ENCODE measurements at places on chromosomes 3 and 15.

DNA sequence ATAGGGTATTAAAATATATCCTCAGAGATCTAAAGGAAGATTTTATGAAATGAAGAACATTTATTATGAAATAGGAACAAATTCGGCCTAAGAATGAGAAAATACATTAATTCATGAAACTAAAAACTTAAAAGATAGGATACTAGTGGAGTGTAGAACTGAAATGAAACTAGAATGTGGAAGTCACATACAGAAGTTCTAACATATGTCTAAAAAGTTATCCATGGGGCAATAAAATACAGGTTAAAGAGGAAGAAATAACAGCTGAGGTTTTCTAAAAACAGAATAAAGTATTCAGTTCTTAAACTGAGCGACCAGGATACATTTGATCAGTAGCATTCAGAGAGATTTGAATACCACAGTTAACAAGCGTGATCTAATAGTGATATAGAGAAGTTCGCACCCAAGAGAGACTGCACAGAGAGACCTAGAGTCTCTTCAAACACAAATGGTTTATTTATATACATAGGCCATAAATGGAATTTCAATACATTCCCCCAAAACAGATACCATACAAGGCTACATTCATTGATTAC is 85.9 kb downstream of the FEZF2 start:
- peak; percentile 45 for DNase-seq

DNA sequence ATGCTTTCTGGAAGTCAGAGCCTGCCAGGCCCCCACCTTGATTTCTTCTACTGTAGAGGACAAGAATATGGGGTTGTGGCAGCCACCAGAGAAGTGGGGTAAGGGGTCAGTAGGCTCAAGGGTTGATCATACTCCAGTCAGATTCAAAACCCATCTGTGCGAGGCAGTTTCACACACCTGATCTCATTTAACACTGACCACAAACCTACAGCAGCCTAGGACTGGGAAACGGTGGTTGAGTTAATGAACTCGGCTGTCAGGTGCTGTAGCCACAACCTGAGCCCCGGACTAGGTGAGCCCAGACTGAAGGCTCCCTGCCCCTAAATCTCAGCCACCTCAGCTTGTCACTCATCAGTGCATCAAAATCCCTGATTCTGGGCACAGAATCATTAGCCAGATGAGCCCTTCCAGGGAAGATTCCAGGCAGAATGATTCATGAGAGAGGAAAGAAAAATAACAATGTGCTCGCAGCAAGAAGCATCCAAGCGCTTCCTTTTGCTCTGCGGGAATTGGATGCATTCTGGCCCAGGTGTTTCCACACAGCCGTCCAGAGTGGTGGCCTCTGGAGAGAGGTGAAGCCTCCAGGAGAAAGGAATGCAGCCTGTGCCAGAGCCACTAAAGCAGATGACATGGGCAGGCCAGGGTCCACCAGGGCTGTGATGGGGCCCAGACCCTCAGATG is 102.1 kb downstream of the SRGAP3 start:
- DNase-seq, result no peak

DNA sequence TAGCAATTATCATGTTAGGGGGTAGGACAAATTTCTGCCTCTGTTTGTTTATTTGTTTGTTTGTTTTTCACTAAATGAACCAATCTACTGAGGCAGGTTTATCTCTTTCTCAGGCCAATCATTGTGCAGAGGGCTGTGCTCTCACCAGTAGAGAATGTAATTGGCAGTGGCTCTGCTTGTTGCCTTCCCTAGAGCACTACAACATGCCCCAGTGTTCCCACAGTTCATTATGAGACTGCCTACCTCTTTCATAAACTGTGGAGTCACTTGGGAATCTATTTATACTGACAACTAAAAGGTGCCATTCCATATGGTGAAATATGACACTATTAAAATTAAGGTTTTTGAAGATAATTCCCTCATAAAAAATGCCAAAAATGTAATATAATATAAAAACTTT is 196.3 kb upstream of the ALCAM start:
- no peak for DNase-seq

- DNase-seq, result no peak
These were observed 68.4 kb downstream of the MAGEF1 start for GRCh38 chr3:184643442-184643841.

GRCh38 chr15:54307252-54307902 is 329.1 kb downstream of the UNC13C start:
- DNase-seq, result no peak

- no peak for DNase-seq
These were observed 114.0 kb upstream of the PLCL2 start for GRCh38 chr3:16770792-16771191.

DNA sequence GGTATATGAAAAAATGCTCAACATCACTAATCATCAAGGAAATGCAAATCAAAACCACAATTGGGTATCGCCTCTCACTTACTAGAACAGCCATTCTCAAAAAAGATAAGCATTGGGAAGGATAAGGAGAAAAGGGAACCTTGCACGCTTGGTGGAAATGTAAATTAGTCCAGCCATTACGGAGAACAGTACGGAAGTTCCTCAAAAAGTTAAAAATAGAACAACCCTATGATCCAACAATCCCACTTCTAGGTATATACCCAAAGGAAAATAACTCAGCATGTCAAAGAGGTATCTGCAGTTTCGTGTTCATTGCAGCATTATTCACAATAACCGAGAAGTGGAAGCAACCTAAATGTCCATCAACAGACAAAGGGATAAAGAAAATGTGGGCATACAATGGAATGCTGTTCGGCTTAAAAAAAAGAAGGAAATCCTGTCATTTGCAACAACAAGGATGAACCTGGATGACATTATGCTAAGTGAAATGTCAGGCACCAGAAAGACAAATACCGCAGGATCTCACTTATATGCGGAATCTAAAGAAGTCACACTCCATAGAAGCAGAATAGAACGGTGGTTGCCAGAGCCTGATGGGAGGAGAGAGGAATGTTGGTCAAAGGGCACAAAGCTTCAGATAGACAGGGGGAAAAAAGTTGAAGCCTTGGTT is 11.7 kb upstream of the CMTM7 start:
- peak; percentile 60 for DNase-seq

DNA sequence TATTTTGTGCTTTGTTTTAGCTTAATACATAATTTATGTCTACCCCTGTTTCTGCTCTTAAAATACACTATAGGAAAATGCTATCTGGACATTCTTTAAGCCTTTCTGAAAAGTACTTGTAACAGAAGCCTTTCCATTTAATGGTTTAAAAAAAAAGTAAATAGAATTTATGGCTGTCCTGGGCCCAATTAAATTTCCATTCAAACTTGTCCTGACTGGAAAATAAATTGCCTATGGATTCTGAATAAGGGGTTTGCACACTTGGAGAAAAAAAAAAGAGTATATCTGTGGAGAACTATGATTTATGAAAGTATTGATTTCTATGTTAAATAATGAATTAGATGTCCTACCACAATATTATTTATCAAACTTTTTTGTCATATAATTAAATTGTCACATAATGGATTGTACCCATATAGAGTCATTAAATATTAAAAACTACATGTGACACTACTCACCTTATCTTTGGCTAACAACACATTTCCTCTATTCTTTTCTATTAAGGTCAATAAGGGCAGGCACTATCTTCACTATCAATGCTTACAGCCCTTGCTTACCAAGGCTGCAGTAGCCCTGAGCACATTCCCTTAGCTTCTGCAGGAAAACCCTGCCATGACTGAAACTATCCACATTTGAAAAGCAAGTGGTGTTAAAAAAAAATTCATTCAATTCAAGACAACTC is 396.1 kb upstream of the ROBO2 start:
- no peak for DNase-seq

DNA sequence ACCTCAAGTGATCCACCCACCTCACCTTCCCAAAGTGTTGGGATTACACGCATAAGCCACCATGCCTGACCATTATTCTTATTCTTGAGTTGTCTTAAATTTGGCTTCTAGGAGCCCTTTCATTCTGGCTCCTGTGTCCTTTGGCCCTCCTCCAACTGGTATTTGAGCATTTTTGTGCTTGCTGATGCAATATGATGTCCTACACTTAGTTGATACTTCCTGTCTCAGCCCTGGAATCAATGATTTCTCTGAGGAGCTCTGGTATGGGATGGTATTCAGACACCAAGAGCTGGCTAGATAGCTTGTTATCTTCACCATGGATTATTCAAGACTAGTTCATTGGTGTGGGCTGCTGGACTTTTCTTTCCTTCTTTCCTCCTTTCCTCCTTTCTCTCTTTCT is 25.4 kb downstream of the ZNF621 start:
- DNase-seq, result no peak

GRCh38 chr3:114880078-114880477 is 267.0 kb downstream of the ZBTB20 start:
- no peak for DNase-seq

GRCh38 chr3:74624301-74624700 is 9.8 kb upstream of the CNTN3 start:
- no peak for DNase-seq

DNA sequence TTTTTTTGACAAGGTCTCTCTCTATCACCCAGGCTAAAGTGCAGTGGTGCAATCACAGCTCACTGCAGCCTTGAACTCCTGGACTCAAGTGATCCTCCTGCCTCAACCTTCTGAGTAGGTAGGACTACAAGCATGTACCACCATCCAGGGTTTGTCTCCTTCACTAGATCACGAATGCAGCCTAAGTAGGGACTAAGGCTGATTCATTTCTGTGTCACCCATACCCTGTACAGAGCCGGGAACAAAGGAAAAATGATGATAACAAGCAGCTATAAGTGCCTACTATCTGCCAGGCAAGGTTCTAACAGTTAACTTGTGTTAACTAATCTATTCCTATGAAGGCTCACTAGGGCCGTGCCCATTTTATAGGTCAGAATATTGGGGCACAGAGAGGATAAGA is 7.0 kb downstream of the TMEM40 start:
- DNase-seq, result no peak

DNA sequence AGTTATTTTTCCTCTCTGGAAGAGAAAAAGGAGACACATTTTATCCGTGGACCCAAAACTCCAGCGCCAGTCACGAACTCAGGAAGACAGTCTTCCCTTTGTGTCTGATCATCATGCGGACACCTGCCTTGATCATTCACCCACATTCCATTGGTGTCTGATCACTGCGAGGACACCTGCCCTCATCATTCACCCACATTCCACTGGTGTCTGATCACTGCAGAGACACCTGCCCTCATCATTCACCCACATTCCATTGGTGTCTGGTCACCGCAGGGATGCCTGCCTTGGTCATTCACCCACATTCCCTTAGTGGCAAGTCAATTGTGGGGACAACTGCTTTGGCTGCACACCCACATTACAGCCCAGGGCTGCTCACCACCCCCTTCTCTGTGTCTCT is 148.9 kb downstream of the ROBO1 start:
- DNase-seq, result no peak

GRCh38 chr3:40913192-40913591 is 286.1 kb upstream of the CTNNB1 start:
- DNase-seq, result no peak

DNA sequence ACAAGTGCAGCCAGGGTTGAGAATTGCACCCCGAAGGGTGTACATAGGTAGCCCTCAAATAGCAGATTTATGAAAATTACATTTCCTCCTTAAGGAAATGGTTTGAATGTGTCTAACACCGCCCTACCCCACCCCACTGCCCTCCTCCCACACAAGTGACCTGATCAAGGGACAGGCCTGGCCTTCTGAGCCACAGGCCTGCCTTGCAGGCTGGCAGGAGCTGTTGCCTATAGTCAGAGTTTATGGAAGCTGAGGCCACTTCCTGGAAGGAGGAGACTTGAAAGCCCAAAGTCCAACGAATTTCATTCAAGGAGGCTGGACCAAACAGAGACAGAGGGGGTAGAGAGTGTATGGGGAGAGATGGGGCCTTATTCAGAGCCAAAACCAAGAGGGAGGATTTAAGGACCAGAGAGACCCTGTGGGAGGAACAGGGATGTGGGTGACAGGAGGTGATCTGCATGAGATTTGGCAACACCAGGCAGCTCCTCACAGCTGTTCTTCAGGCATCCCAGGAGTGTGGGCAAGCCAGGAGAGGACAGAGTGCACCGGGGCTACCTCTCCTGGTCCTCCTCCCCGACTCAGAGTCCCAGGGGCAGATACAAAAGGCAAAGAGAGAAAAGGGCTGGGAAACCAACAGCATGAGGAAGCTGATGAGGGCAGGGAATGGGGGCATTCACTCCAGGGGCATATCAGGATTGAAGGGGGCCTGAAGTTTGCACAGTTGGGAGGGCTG is 100.4 kb upstream of the HES1 start:
- DNase-seq, result no peak

- DNase-seq, result no peak
These were observed 2.6 kb upstream of the CHST13 start for GRCh38 chr3:126521122-126521891.

GRCh38 chr3:33957176-33957575 is 158.7 kb downstream of the PDCD6IP start:
- no peak for DNase-seq

GRCh38 chr3:32366638-32367397 is 24.8 kb upstream of the CMTM7 start:
- no peak for DNase-seq

GRCh38 chr3:143315766-143316165 is 196.2 kb downstream of the CHST2 start:
- peak; percentile 33 for DNase-seq

- DNase-seq, result peak; percentile 91
These were observed 22.5 kb upstream of the TSC22D2 start for GRCh38 chr3:150385296-150386242.

DNA sequence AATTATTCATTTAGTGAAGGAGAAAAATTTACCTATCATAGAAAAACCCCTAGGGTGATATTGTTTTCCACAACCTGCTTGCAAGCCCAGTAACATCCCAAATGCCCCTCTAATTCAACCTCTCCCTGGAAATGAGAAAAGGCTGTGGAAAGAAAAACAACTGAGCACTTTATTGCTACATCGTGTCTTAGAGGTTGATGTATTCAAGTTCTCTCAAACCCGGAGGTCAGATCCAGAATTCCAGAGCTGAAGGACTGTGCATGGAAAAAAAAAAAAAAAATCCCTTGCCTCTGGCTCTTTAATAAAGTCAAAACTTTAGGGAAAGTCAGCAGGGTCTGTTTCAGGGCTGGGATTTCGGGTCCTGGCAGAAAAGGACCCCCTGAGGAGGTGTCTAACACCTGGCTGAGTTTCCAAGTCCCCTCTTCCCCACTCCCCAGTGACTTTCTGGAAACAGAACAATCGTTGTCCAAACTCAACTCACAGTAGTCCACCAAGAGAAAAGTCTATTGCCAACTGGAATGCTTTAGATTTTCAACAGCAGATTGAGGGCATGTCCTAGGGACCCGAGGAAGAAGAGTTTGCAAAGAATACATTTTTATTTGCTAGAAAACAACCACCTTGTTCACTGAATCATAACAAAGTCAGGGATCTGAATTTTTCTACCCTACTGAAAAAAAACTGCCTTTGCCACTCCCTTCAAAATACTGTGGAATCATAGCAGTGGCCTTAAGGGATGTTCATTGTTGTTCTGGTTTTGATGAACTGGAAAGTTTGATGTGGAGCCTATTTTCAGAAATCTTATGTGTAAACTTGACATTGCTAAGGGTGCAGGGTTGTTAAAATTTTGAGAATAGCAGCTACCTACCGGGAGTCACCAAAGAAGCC is 207.5 kb upstream of the ADAMTS9 start:
- DNase-seq, result no peak

DNA sequence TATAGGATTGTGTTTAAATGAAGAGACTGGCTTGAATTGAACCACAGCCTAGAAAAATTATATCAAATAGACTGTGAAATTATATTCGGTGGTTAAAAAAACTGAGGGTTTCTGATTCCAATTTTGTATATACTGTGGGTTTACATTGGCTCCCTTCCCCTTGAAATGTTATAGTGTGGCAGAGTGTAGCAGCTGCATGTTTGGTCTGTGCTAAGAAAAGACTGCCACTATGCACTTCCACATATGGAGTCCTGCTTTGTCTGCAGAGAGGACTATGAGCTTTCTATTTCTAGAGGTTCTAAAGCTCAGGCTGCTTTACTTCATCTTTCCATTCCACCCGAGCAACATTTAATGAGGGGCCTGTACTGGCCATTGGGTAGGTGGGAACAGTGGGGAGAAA is 112.3 kb downstream of the P3H2 start:
- DNase-seq, result no peak

Data from suppressor macrophage treated with lipopolysaccharide for 1 hour (primary cell).